ENCODE measurements at places on chromosomes 4 and X. TPM values are rescaled to one million over a fixed set of nuclear protein-coding genes. Genes with fewer than 3 reads are reported as not detected.
A peak's percentile ranks its signal among the peaks of the same experiment; 100 is the strongest.

CSAG3 gene
- not detected for total RNA-seq

CXorf49 gene
- total RNA-seq: not detected

OTUD6A gene
- not detected for total RNA-seq

DNA sequence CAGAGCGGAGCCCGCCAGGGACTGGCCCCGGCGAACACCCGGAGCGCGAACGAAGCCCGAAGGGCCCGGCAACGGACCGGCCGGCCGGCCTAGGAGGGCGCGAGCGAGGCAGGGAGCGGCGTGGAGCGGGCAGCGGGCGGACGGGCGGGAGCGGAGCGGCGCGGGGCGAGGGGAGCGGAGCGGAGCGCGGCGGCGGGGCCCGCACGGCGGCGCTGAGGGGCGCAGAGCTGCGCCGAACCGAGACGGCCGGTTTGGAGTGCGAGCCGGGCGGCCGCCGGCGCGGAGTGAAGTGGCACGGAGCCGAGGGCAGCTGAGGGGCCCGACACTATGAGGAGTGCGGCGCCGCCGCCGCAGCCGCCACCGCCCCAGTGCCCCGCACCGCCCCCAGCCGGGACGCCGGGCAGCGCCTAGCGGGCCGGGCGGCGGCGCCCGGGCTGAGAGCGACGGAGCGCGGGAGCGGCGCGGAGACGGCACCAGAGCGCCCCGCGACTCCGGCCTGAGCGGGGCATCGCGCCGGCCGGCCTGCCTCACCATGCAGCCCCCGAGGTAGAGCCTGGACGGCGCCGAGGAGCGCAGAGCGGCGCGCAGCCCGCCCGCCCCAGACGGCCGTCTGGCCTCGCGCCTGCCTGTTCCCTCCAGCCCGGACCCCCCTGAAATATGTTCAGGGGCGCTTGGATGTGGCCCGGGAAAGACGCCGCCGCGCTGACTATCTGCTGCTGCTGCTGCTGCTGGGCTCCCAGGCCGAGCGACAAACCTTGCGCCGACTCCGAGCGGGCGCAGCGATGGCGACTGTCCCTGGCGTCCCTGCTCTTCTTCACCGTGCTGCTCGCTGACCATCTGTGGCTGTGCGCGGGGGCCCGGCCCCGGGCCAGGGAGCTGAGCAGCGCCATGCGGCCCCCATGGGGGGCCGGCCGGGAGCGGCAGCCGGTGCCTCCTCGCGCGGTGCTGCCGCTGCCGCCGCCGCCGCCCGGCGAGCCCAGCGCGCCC lies 793 bp downstream of the NALF2 start:
- H3K4me1 ChIP-seq: peaks cover 10% of the 10 kb centered on the region
- no peak for DNase-seq
- peaks cover 24% of the 10 kb centered on the region for H3K27me3 ChIP-seq
- peak overlapping the region; percentile 76 for H3K4me3 ChIP-seq
- H3K27ac ChIP-seq: no peak overlapping the region
- H3K36me3 ChIP-seq: no peaks in the 10 kb centered on the region

DNA sequence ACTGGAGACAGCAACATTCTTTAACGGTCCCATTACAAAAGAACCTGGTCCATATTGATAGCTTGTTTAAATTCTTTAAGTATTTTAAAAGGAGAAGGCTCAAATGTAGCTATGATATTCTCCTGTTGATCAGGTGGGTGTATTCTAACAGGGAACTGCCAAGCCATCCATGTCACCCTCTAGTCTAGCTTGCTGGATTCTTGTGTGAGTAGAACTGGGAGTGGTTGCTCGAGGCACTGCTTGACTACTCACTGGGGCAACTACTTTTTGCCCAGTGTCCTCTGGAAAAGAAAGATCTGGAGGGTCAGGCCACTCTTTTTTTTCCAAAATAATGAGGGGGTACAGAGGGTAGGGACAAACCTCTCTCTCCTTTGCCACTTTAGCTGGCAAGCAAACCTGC lies 155.1 kb downstream of the ZNF518B start:
- no peaks in the 10 kb centered on the region for H3K27me3 ChIP-seq
- no peaks in the 10 kb centered on the region for H3K4me1 ChIP-seq
- no peak overlapping the region for H3K4me3 ChIP-seq
- H3K36me3 ChIP-seq: no peaks in the 10 kb centered on the region
- DNase-seq: peak; percentile 3
- no peak overlapping the region for H3K27ac ChIP-seq

DNA sequence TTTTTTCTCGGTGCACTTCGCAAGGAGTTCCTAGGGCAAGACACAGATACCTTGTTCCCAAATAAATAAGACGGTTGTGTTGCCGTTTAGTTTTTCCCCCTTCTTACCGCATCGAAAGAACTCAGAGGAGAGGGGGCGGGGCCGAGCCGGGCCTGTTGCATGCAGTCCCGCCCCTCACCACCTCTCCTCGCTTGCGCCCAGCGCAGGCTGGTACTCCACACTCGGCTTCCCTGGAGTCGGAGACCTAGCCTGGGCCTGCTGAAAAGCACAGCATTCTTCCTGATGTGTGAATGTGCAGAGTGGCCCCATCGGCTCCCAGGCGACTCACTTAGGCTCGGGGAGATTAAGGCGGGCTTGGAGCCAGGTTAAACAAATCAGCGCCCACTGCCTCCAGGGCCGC lies 26.1 kb upstream of the VMA21 start:
- no peaks in the 10 kb centered on the region for H3K36me3 ChIP-seq
- no peak for DNase-seq
- no peaks in the 10 kb centered on the region for H3K4me1 ChIP-seq
- H3K4me3 ChIP-seq: no peak overlapping the region

- no peak for DNase-seq
- H3K36me3 ChIP-seq: peaks cover 9% of the 10 kb centered on the region
- H3K4me1 ChIP-seq: peaks cover 11% of the 10 kb centered on the region
- peak overlapping the region; percentile 58 for H3K27ac ChIP-seq
Measured at GRCh38 chrX:3712870-3713224, 602 bp downstream of the PRKX start.

DNA sequence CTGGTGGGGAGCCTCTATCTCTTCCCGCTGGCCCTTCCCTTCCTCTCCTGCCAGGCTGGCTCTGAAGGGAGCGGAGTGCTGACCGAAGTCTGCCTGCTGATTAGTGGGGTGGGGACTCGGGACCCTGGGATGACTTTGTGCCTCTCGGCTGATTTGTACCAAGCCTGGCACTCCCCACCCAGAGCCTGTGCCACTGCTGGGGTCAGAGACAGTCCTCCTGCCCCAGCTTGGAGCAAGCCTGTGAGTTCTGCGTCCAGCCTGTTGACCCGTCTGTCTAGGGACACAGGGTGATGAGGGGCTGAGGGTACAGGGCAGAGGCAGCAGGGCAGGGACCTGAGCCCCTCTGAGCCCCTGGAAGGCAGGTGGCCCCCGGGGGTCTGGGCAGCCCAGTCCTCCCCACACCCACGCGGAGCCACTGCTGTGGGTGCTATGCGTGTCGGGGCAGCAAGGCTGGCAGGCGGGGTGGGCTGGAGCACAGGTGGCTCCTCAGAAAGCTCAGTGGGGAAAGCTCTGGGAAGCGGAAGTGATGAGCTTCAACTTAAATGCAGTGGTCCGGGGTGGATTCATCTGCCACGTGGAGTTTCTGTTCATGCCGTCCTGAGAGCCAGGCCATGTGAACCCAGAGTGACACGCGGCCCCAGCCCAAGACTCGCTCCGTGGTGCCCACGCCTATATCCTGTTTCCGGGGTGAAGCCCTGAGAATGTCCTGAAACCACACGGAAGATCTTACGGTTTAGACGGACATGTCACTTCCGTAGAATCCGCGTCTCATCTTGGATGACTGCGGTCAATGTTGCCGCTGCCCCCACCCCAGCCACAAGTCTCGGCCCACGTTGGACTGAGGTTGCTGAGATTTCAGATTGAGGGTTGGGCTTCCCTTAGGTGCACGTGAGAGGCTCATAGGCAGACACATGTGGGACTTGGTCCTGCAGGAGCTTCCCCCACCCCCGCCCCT lies 21.1 kb upstream of the UVSSA start:
- no peak overlapping the region for H3K27ac ChIP-seq
- peaks cover 49% of the 10 kb centered on the region for H3K36me3 ChIP-seq
- H3K27me3 ChIP-seq: no peaks in the 10 kb centered on the region
- H3K4me3 ChIP-seq: no peak overlapping the region
- peaks cover 21% of the 10 kb centered on the region for H3K4me1 ChIP-seq
- no peak for DNase-seq

- peak overlapping the region; percentile 29 for H3K27ac ChIP-seq
- peak; percentile 57 for DNase-seq
- peak overlapping the region; percentile 53 for H3K4me3 ChIP-seq
- H3K4me1 ChIP-seq: peaks cover 8% of the 10 kb centered on the region
- no peaks in the 10 kb centered on the region for H3K36me3 ChIP-seq
Measured at GRCh38 chr4:112348488-112349158, 51.5 kb downstream of the ALPK1 start.
